ENCODE measurements at places on chromosomes 7 and 10.
A peak's percentile ranks its signal among the peaks of the same experiment; 100 is the strongest.

- no peak for DNase-seq
Measured at GRCh38 chr10:12338981-12339380, 10.4 kb upstream of the CAMK1D start.

- DNase-seq = no peak
Measured at GRCh38 chr10:85614981-85615380, 751.6 kb downstream of the GRID1 start.

DNA sequence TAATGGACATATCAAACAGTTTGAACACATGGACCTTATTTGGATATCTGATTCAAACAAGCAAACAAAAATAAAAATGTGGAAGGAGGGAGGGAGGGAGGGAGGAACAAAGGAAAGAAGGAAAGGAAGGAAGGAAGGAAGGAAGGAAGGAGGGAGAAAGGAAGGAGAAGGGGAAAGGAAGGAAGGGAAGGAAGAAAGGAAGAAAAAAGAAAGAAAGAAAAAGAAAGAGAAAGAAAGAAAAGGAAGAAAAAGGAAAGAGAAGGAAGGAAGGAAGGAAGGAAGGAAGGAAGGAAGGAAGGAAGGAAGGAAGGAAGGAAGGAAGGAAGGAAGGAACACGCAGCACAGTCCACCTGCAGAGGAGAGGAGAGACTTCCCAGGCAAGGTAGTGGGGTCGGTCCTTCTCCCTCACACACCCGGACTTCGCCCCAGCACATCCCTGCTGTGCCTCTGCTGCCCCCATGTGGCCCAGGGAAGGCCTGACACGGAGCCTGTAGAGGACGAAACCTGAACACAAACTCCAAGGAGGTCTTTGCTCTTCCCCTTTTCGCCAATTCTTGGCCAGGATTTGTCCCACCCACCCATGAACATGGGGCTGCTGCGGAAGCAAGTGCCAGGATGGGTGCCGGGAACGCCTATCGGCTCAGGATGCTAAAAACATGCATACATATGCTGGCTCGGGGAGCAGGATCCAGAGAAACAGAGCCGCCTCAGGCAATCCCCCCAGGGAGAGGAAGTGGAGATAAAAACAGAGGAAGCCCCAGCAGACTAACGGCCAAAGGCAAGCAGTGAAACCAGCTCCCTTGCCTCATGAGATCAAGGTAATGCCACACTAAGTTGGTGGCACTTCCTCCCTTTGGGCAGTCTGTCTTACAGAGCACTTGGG is 52.3 kb upstream of the DGKI start:
- DNase-seq = peak; percentile 30

DNA sequence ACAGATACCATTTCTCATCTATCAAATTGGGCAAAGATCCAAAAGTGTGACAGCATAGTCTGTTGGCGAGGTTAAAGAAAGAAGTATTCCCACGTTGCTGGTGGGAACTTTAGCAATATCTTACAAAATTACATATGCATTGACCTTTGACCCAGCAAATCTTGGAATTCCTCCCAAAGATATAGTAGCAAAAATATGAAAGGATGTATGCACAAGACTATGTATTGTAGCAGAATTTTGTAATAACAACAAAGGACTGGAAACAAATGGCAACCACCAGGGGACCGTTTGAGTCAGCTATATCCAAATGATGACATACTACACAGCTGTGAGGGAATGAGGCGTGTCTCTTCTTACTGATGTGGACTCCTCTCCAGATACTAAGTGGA is 50.2 kb downstream of the KCNH2 start:
- DNase-seq = no peak

DNA sequence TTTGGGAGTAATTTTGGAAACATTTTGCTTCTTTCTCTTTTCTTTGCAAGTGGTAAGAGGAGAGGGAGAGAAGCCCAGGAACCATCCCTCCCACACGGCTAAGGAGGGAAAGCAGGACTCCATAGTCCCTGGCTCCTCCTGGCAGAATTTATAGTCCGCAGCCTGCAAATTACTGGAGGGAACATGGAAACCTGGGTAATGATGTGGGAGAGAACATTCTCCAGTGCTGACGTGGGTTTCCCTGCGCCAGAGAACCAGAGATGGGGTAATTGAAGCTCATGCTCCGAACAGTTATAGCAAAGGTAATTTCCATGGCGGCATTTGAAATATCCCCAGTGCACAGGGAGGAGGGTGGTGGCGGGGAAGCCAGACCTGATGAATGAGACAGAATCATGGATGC is 320.4 kb downstream of the RPS24 start:
- DNase-seq = no peak

GRCh38 chr10:28604567-28605536 is 71.9 kb downstream of the WAC start:
- no peak for DNase-seq

DNA sequence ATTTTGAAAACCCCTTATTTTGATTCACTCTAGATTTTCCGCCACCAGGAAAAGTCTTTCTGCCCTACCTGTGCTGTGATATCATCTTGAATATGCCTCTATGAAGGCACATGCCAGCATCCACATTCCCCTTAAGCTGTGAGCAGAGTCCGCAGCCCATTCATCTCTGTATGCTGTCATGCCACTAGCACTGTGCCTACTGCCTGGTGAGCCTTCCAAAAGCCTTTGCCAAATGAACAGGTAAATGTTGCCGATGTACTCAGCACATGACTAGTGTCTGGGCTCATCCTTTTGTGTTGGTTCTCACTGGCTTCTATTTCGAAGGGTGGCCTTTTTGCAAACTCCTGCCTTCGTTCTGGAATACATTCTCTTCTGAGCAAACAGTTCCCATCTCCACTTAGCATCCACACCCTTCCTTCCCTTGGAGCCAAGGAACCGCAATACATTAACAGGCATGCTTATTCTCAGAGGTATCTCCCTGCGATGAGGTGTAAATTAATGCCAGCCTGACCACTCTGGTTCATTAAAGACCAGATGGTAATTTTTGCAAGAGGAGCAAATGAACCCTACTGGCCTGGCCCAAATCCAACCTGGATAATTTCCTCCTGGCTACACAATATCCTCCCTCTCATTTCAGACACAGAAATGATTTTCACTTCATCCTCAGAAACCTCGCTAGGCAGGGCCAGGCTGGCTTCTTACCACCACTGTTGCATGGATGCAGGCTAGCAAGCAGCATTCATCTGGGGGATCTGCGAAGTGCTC is 339.7 kb upstream of the NFE2L3 start:
- DNase-seq = no peak

GRCh38 chr7:101589052-101589451 is 40.0 kb downstream of the MYL10 start:
- no peak for DNase-seq

DNA sequence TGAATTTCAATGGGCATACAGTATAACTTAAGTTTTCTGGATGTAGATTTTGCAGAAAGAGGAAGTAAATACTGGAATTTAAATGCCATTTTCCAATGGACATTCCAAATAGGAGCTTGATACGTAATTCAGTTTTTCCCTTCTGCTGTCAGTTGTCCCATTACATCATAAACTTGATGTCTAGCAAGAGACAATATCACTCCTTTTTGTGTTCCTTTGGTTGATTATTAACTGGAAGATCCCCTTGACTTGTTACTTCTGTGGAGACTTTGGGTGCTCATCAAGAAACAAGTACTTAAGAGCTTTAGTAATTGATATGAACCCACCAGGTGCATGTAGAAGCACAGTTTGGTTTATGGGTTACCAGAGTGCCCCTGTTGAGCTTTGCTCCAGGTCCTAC is 116.1 kb downstream of the ST7 start:
- DNase-seq = no peak
